ENCODE measurements at places on chromosomes 12 and 14.

GRCh38 chr12:52390739-52391617 lies 5.5 kb upstream of the KRT84 start:
- peak; percentile 44 for DNase-seq

DNA sequence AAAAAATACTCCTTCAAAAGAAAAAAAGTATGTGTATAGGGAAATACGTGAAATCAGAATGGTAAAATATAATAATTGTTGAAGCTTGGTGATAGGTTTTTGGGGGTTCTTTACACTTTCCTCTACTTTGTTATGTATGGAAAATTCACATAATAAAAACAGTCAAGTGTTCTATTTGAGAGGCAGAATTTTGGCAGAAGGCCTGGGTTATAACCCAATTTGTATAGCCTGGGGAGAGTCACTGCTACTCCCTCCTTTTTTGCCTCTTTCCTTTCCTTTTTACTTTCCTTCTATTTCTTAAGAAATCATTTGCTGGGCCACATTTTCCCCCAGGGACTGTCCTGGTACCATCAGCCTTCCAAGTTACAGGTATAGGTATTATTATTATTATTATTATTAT lies 105.7 kb downstream of the CRADD start:
- no peak for DNase-seq

DNA sequence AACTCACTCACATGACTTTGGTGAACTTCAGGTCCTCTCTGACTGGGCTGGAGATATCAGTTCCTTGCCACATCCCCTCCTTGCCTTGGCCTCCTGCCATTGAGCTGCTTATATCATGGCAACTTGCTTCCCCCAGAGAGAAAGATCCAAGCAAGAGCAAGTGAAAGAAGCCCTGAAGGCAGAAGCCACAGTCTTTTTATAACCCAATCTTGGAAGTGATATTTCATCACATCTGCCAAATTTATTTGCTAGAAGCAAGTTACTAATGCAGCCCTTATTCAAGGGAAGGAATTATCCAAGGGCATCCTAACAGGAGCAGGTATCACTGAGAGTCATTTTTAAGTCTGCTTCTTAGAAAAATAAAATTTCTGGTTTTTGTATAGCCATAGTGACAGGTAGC lies 127.8 kb downstream of the SLC38A4 start:
- no peak for DNase-seq

DNA sequence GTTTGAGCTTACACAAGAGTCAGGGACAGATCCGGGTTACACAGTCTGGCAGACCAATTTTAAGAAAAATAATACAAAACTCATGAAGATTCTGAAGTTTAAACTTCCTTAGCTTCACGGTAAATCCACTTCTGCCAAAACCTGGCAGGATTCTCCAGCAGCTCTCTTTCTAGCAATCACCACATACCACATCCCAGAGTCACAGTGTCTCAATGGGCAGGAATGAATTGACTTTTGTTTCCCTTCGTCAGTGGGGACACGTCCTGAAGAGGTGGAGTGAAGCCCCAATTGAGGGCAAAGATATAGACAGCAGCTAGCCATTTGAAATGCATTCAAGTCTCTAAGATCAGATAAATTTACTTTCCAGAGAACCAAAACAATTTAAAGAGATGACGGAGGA lies 117.1 kb upstream of the ARHGAP5 start:
- no peak for DNase-seq

DNA sequence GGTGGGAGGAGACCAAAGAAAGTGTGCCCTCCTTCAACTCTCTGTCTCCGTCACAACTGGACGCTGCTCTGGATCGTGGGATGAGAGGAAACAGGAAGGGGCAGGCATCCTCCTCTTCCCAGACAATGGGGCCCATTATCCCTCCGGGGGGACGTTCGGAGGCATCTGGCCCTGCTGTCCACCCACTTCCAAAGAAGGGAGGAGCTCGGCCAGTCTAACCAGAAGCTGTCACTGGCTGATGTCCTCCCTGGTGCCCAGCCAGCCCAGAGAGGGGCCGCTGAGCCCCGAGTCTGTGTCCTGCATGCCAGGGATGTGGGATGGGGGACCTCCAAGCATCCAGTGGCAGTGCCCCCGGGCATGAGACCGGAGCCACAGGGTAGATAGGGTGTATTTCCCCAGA lies 39.8 kb upstream of the MEG3 start:
- no peak for DNase-seq

DNA sequence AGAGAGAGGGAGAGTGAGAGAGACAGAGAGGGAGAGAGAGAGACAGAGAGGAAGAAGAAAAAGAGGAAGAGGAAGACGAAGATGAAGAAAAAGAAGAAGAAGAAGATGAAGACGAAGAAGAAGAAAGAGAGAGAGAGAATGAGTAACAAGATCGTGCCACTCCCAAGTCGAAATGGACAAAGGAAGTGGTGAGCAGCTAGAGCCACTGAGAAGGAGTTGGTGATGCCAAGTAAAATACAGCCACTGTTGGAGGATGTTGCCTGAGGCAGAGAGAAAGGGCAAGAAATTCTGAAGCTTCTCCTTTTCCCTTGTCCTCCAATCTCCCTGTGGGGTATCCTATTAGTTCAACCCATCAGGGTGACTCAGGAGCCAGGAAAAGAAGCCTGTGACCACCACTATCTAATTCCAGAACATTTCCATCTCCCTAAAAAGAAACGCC lies 12.5 kb upstream of the ANAPC5 start:
- DNase-seq = no peak

GRCh38 chr12:107033758-107034739 lies 47.1 kb upstream of the MTERF2 start:
- no peak for DNase-seq

Measured in SK-N-SH (cell line).